Head of caudate nucleus (tissue), 42 donors: ENCODE measurements at places on chromosomes 5 and 9.

DNA sequence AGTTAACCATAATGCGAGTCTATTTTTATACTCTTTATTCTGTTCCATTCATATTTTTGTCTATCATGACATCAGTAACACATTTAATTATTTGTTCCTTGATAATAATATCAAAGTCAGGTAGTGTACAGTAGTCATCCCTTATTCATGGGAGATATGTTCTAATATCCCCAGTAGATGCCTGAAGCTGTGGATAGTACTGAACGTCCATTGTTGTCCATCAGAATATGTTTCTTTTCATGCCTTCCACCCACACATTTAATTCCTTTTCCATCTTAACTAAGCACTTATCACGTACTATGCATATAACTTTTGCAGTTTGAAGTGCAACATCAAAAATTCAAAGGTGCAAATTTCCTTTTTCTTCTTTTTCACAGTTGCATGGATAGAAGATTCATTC is 53.6 kb downstream of the FER start:
- no peak for DNase-seq

DNA sequence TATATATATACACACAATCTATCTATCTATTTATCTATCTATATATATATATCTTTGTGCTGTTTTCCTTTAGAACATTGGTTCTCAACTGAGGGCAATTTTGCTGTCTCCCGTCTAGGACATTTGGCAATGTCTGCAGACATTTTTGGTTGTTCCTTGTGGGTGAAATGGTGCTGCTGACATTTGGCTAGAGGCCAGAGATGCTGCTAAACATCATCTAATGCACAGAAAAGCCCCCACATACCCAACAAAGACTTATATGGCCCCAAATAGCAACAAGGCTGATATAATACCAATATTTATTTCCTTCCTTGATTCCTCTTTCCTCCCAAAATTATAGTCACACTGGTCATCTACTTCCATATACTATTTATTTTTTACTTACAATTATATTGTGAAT is 197.5 kb downstream of the TRPM3 start:
- DNase-seq = no peak

DNA sequence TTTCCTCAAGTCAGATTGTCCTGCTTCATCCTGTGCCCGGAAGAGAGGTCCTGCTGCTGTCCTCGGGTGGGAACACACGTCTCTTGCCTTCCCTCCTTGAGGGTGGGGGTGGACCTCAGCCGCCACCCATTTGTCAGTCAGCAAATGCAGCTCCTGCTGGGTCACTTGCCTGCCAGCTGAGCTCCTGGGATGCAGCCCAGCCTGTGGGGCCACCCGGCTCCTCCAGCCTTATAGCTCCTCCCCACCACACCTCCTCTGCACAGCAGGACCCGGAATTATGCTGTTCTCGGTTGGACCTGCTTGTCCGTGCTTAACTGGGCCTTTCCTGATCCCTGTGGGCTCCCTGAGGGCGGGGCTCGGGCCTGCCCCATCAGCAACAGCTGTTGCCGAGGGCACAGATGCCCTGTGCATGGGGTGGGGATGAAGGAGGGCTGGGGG is 52.7 kb downstream of the RXRA start:
- no peak for DNase-seq

GRCh38 chr9:99693888-99694287 is 127.8 kb upstream of the NR4A3 start:
- DNase-seq = no peak

DNA sequence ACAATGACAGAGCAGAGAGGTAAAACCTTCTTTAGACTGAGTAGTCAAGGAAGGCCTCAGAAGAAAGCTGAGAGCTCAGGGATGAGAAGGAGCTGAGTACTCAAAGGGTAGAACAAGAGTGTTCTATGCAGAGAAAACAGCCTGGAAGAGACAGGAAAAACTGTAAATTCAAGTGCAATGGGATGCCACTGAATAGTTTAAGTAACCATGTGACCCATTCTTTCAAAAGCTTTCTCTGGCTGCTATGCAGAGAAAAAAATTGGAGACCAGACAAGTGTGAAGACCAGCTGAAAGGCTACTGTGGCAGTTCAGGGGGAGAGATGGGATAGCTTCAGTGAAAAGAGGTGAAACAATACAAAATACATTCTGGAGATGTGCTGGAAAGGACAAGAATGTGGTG is 61.3 kb upstream of the RNF38 start:
- DNase-seq = no peak
